ENCODE measurements at places on chromosomes 5 and 9.

DNA sequence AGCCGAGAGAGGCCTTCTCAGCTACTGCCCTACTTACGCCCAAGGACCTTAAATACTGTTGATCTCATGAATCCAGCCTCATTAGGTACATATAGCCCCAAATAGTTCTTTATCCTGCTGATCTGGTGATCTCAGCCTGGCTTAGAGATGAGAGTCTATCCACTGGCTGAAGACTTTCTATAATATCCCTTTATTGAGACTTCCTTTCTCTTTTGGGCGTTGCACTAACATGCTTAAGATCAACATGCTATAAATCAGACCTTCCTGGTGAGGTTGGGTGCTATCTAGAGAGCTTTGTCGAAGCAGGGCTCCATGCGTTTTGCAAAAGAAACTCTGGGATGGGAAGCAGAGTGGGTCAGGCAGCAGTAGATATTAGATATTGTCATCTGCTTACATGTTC is 44.0 kb upstream of the AGXT2 start:
- no peak for DNase-seq

GRCh38 chr5:156181656-156182055 is 145.3 kb upstream of the SGCD start:
- DNase-seq, result no peak

- no peak for DNase-seq
These were observed 399.9 kb downstream of the ZSWIM6 start for GRCh38 chr5:61731946-61732314.

DNA sequence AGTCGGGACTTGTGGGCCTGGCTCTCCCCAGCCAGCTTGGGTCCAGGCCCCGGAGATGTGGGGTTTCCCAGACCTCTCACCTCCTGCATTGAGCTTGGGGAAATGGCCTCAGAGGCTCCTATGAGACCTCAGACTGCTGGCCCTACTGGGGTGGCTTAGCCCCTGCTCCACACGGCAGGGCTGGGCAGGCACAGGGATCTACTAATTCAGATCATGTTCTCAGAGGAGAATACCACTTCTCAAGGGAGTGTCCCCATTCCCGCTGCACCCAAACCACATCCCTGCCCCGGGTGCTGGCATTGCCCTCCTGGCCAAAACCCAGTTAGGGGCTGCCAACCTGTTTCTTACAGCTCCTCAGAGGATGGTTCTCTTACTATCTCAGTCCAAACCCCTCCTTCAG is 82.1 kb upstream of the LMX1B start:
- no peak for DNase-seq

DNA sequence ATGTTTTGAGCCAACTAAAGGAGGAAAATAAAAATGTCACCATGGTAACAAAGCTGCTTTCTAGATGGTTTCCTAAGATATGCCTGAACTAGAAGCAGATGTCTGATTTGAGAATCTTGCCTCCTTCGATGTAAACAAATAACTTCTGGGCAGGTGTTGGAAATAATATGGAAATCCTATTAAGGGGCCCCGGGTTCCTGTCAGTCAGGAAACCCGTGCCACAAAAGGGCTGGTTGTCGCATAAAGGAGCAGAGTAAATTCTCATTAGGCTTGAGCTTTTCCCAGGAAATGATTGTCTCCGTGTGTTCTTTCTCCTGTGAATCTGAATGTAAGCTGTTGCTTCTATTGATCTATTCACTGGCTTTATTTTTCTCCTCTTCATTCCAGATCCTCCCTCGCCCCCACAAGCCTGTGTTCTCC is 90.8 kb downstream of the TLE4 start:
- DNase-seq, result no peak

- DNase-seq, result no peak
These were observed 514.1 kb upstream of the MEF2C start for GRCh38 chr5:89397096-89397495.

GRCh38 chr9:114779352-114779845 is 26.4 kb downstream of the TNFSF15 start:
- no peak for DNase-seq

DNA sequence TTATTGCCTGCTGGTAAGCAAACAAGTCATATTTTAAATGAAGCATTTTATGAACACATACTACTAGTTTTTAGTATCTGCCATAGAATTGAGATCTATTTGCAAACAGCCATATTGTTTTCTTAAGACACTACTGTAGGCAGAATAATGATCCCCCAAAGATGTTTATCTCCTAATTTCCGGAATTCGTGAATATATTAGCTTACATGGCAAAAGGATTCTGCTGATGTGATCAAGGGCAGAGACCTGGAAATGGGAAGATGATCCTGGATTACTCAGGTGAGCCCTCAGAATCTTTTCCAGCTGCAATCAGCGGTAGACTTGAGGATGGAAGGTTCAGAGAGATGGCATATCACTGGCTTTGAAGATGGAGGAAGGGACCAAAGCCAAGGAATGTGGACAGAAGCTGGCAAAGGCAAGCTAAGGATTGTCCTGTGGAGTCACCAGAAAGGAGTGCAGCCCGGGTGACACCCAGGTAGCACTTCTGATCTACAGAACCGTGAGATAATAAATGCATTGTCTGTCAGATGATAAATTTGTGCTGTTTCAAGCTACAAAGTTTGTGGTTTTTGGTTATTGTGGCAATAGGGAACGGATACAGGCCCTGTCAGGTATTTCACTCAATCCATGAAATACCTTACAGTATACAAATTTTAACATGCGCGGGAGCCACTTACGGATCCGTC is 1.0 kb upstream of the ERCC6L2 start:
- DNase-seq, result no peak

- no peak for DNase-seq
These were observed 1225.2 kb downstream of the PTPRD start for GRCh38 chr9:9387511-9388115.

DNA sequence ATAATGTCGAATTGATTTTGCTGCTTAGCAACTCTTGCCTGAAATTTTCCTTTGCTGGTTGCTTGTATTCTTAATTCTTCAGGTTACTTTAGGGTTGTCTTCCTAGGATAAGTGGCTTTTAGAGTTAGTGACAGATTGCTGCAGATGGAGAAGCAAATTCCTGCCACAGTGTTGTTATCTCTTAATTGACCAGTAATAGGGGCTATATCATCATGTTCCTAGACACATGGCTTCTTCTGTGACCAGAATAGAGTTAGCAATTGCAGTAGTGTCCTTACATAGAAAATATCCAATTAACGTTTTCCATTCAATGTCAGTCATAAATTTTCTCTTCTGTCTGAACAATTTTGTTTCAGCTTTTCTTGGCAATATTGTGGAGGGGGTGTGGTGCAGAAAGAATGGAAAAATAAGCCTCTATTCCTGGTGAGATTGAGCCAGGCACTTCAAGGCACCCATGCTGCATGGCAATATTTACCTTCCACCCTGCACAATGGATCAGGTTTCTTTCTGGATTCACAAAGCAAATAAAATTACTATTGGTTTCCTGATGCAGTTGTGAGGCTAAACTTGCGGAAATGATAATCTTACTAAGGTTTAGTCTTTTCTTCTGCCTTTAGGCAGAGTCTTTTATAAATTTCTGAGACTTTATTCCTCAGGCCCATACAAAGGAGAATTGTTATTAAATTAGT is 1481.5 kb downstream of the EFNA5 start:
- no peak for DNase-seq

DNA sequence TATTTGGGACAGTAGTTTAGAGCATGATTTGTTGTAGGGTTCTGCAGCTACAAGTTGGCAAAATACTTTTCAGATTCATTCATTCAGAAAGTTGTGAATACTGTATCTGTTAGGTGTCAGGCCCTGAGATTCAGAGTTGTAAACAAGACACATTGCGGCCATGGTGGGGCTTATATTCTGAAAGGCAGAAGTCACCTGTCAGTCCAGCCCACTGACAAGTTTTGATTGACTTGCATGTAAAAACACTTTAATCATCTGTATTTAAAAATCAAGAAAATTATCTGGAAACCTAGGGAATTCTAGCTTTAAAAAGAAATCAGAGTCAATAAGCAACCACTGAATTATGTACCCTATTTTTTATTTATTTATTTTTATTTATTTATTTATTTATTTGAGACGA is 13.0 kb downstream of the LARP1 start:
- no peak for DNase-seq

DNA sequence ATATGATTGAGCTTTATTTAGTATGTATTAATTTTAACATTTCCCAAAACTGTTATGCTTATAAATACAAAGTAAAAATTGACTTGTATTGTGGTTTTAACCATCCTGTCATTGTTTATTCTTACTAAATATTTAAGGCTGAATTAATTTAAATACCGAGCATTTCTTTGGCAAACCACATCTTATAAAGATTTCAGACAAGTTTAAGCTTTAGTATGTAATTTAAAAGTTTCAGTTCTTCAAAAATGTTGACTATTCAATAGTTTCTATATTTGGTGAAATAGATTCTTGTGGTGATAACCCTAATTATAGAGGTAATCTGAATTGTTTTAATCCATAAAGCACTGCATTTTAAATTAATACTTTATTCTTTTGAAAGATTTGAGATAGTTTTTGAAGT is 65.5 kb downstream of the CCNH start:
- DNase-seq, result no peak

DNA sequence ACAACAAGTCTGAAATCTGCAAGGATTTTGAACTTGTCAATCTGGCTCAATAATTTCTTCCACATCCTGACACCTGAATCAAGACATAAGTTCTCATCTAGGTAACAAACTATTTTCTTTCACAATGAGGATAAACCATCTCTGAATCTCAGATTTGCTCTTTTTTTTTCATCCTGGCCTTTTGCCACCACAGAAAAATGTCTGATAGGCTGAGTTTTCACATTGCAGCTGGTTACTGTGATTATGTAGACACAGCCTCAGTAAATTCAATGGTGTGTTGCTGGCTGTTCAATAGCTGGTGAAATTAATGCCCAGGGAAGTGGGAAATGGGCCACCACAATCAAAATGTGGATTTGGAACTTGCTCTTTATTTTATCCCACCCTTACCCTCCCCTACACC is 2.8 kb upstream of the ADRA1B start:
- DNase-seq, result no peak

DNA sequence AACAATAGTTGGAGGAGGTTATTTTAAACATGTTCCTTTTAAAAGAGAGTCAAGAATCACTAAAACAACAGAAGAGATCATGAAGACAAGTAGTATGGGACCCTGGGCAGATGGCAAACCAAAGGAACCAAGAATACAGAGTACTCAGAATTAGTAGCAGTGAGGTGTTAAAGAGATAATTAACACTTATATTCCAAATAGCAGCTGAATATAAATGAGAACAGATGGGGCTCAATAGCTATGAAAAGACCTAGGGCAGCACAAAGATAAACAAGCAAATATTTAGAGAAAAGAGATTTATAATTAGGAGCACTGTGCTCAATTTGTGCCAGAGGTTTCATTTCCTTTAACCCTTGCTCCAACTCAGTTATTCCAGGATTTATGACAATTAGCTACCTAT is 159.1 kb downstream of the FAM114A2 start:
- DNase-seq, result no peak

DNA sequence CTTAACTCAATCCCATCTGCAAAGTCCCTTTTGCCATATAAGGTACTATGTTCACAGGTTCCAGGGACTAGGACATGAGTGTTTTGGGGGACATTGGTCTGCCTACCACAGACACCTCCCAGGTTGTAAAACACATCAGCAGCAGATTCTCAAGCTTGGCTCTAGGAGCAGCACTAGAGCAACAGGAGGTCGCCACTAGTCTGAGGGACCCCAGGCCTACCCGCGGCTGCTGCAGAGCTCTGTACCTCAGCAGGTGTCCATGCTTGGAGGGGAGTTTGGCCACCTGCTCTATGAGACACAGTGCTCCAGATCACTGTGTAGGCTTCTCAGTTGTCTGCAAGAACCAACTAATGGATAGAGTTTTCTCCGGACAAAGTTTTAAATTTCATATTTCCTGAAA is 262.2 kb upstream of the ARRDC3 start:
- no peak for DNase-seq
